Activated CD8-positive, alpha-beta T cell treated with anti-CD3 and anti-CD28 coated beads, Interleukin-2, amount 10 ng/mL, durations not matched to agents 7 days and 5 days (primary cell): ENCODE measurements at places on chromosomes 16 and 17. TPM values are rescaled to one million over a fixed set of nuclear protein-coding genes. Genes with fewer than 3 reads are reported as not detected.

DNA sequence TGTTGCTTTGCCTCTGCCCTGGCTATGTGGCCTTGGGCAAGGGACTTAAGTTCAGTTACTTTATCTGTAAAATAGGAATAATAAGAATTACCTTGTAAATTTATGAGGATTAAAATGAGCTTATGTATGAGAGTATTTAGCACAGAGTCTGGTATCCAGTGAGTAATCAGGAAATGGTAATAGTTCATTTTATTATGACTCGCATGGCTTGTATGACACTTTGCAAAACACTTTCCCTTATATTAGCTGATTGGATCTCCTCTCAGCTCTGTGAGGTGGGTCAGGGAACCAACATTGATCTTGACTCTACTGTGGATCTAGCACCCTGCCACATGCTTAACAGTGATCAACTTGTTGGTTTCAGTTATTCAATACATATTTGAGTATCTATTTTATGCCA is 8.3 kb upstream of the CDH3 start:
- H3K36me3 ChIP-seq: no peaks in the 10 kb centered on the region
- peaks cover 10% of the 10 kb centered on the region for H3K27me3 ChIP-seq
- H3K4me1 ChIP-seq: no peaks in the 10 kb centered on the region
- H3K4me3 ChIP-seq: no peak overlapping the region
- DNase-seq: no peak
- no peak overlapping the region for H3K27ac ChIP-seq

DNA sequence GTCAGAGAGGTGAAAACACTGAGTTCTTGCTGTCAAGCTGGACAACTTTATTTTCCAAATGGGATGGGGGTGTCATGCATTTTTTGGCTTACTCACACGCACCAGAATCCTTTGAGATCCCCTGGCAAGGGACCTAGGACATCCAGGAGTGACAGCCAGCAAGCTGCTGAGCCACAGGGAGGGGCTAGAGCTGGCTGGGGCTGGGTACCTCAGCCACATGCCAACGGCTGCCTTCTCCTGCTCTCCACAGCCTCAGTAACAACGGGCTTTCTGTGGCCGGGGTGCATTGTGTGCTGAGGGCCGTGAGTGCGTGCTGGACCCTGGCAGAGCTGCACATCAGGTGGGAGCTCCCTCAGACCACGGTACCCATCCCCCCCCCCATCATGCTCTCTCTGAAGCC is 47.6 kb downstream of the NLRC5 start:
- H3K36me3 ChIP-seq: peaks cover 78% of the 10 kb centered on the region
- no peak overlapping the region for H3K4me3 ChIP-seq
- no peaks in the 10 kb centered on the region for H3K27me3 ChIP-seq

- H3K36me3 ChIP-seq: peaks cover 12% of the 10 kb centered on the region
- H3K27me3 ChIP-seq: peaks cover 2% of the 10 kb centered on the region
- peak overlapping the region; percentile 92 for H3K4me3 ChIP-seq
- DNase-seq: peak; percentile 35
These were observed 740 bp upstream of the POLR3E start for GRCh38 chr16:22296225-22297113.

DNA sequence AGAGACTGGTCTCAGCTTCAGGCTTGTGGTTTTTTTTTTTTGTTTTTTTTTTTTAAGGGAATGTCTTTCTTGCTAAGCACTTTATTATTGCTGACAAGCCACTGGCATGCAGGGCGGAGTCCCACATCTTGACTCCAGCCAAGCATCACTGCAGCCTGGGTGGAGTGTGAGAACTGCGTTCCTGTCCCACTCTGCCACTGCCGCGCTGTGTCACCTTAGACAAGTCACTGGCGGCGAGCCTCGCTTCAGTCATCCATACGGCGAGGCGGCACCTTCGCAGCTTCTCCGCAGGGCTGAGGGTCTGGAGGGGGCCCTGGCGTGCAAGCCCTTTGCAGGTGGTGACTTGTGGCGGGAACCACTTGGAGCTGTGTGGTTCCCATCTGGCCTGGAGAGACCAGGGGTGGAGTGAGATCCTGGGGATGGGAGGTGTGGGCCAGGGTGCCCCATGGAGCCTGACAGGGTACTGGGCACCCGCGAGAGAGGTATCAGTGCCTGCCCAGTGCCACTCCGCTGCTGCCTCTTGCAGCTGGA is 99.1 kb upstream of the CIBAR2 start:
- no peaks in the 10 kb centered on the region for H3K36me3 ChIP-seq
- H3K4me3 ChIP-seq: no peak overlapping the region
- no peaks in the 10 kb centered on the region for H3K27me3 ChIP-seq
- H3K27ac ChIP-seq: no peak overlapping the region
- no peaks in the 10 kb centered on the region for H3K4me1 ChIP-seq

- peaks cover 14% of the 10 kb centered on the region for H3K27me3 ChIP-seq
- H3K36me3 ChIP-seq: peaks cover 8% of the 10 kb centered on the region
- peaks cover 56% of the 10 kb centered on the region for H3K4me1 ChIP-seq
- H3K27ac ChIP-seq: no peak overlapping the region
These were observed 2.5 kb upstream of the STARD3 start for GRCh38 chr17:39634384-39634871.

DNA sequence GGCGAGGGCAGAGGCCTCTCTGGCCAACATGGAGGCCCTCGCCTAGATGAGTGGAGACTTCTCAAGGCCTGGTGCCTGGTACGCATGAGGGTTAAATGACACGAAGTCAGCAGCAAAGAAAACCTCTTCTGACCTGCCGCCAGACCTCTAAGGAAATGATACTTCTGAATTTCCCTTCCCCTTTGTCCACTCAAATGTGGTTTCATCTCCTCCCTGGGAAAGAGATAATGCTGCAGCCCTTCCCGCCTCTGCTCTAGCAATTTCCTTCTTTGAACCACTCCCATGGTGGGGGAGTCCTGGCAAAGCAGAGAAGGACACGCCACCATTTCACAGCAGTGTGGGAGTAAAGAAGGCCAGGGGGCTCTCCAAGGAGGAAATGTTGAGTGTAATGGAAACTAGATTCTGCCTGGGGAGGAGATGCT is 65.7 kb upstream of the BCAR1 start:
- DNase-seq: no peak
- no peak overlapping the region for H3K27ac ChIP-seq
- H3K4me1 ChIP-seq: peaks cover 26% of the 10 kb centered on the region
- no peak overlapping the region for H3K4me3 ChIP-seq

- H3K27me3 ChIP-seq: no peaks in the 10 kb centered on the region
- H3K27ac ChIP-seq: no peak overlapping the region
- no peak for DNase-seq
- H3K4me3 ChIP-seq: no peak overlapping the region
- H3K4me1 ChIP-seq: no peaks in the 10 kb centered on the region
These were observed 48.4 kb upstream of the ALDH3A1 start for GRCh38 chr17:19796457-19796856.

- H3K27ac ChIP-seq: peak overlapping the region; percentile 76
- peak; percentile 49 for DNase-seq
- no peaks in the 10 kb centered on the region for H3K27me3 ChIP-seq
- H3K36me3 ChIP-seq: no peaks in the 10 kb centered on the region
- H3K4me3 ChIP-seq: no peak overlapping the region
- H3K4me1 ChIP-seq: peaks cover 71% of the 10 kb centered on the region
These were observed 2.2 kb upstream of the PDP2 start for GRCh38 chr16:66878067-66878466.

DNA sequence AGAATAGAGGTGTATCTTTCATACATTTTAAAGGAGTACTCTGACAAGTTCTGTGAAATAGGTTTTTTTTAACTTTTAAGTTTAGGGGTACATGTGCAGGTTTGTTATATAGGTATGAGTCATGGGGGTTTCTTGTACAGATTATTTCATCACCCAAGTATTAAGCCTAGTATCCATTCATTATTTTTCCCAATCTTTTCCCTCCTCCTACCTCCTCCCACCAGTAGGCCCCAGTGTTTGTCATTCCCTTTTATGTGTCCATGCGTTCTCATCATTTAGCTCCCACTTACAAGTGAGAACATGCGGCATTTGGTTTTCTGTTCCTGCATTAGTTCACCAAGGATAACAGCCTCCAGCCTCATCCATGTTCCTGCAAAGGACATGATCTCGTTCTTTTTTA is 175.5 kb downstream of the CYB561 start:
- no peaks in the 10 kb centered on the region for H3K36me3 ChIP-seq
- no peak overlapping the region for H3K27ac ChIP-seq
- no peak overlapping the region for H3K4me3 ChIP-seq

DNA sequence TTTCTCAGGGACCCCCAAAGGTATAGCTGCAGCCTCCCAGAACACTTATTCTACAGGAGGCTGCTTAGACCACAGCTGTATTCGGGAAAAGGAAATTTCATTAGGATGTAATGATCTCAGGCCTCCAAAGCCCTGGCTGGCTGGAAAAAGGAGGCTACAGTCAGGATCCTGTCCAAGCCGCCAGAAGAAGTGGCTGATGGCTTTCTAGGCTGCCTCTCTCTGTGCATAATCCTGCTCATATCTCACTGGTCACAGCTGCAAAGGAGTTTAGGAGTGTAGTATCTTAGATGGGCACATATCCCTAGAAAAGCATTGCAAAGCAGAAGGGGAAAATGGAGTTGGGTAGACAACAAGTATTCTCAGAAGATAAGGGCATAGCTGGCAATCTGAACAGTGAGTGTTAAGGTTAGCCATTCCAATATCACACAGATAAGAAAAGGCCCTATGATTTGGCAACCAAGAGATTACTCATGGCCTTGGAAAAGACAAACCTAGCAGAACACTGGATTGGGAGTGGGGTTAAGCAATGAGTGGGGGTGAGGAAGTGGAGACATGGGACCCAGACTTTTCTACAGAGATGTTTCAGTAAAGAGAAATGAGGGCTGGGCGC is 26.0 kb upstream of the PRKCA start:
- no peaks in the 10 kb centered on the region for H3K27me3 ChIP-seq
- no peak overlapping the region for H3K27ac ChIP-seq
- H3K4me1 ChIP-seq: peaks cover 4% of the 10 kb centered on the region
- H3K36me3 ChIP-seq: no peaks in the 10 kb centered on the region
- DNase-seq: no peak

GRCh38 chr17:50565402-50566350 is 5.2 kb downstream of the CACNA1G start:
- peaks cover 48% of the 10 kb centered on the region for H3K27me3 ChIP-seq
- peak overlapping the region; percentile 20 for H3K27ac ChIP-seq
- DNase-seq: no peak
- no peaks in the 10 kb centered on the region for H3K36me3 ChIP-seq
- no peak overlapping the region for H3K4me3 ChIP-seq
- peaks cover 7% of the 10 kb centered on the region for H3K4me1 ChIP-seq

- H3K4me3 ChIP-seq: no peak overlapping the region
- H3K4me1 ChIP-seq: no peaks in the 10 kb centered on the region
- H3K27ac ChIP-seq: no peak overlapping the region
- H3K27me3 ChIP-seq: peaks cover 3% of the 10 kb centered on the region
These were observed 154.2 kb downstream of the MRM1 start for GRCh38 chr17:36755586-36755985.

DNA sequence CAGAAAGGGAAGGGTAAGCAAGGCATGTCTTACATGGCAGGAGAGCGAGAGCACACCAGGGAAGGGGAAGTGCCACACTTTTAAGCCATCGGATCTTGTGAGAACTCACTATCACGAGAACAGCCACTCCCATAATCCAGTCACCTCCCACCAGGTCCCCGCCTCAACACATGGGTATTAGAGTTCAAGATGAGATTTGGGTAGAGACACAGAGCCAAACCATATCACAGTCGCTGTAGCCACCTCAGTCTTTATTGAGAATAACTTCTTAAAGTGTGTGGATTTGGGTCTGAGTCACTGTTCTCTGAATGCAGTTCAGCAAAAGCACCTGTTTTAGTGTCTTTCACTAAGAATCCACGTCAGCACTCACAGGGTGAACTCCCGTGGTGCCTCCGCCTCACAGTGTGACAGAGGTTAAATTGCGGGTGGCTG is 195.2 kb upstream of the CHMP6 start:
- DNase-seq: no peak
- peaks cover 36% of the 10 kb centered on the region for H3K4me1 ChIP-seq
- H3K27ac ChIP-seq: peak overlapping the region; percentile 33
- H3K27me3 ChIP-seq: no peaks in the 10 kb centered on the region
- peaks cover 45% of the 10 kb centered on the region for H3K36me3 ChIP-seq

- no peak for DNase-seq
- H3K27me3 ChIP-seq: no peaks in the 10 kb centered on the region
- peaks cover 7% of the 10 kb centered on the region for H3K36me3 ChIP-seq
- H3K4me1 ChIP-seq: peaks cover 11% of the 10 kb centered on the region
- H3K4me3 ChIP-seq: no peak overlapping the region
These were observed 35.4 kb downstream of the TBCD start for GRCh38 chr17:82787081-82787848.

- H3K4me3 ChIP-seq: no peak overlapping the region
- H3K36me3 ChIP-seq: no peaks in the 10 kb centered on the region
- H3K4me1 ChIP-seq: no peaks in the 10 kb centered on the region
- no peak for DNase-seq
- H3K27ac ChIP-seq: no peak overlapping the region
These were observed 190.6 kb upstream of the HS3ST3A1 start for GRCh38 chr17:13792314-13792713.

DNA sequence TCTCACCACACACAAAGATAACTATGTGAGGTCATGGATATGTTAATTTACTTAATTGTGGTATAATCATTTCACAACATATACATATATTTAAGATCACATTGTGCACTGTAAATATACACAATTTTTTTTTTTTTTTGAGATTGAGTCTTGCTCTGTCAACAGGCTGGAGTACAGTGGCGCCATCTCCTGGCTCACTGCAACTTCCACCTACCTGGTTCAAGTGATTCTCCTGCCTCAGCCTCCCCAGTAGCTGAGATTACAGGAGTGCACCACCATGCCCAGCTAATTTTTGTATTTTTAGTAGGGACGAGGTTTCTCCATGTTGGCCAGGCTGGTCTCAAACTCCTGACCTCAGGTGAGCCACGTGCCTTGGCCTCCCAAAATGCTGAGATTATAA is 11.5 kb upstream of the PRSS54 start:
- no peak overlapping the region for H3K27ac ChIP-seq
- H3K4me3 ChIP-seq: no peak overlapping the region
- H3K36me3 ChIP-seq: no peaks in the 10 kb centered on the region
- DNase-seq: peak; percentile 64

Gene GP1BA
- total RNA-seq: not detected

Gene EPX
- total RNA-seq: not detected

Gene PHOSPHO1
- not detected for total RNA-seq

Gene LPO
- total RNA-seq: not detected

Gene IL17C
- total RNA-seq: not detected

Gene GRB7
- total RNA-seq: 0.37 TPM

Gene ADPRM
- total RNA-seq: 10.4 TPM
